Stimulated activated CD8-positive, alpha-beta memory T cell treated with anti-CD3 and anti-CD28 coated beads, Interleukin-7, amount 100 ng/mL, for 1 hour (primary cell): ENCODE measurements at places on chromosomes 11 and 22.

DNA sequence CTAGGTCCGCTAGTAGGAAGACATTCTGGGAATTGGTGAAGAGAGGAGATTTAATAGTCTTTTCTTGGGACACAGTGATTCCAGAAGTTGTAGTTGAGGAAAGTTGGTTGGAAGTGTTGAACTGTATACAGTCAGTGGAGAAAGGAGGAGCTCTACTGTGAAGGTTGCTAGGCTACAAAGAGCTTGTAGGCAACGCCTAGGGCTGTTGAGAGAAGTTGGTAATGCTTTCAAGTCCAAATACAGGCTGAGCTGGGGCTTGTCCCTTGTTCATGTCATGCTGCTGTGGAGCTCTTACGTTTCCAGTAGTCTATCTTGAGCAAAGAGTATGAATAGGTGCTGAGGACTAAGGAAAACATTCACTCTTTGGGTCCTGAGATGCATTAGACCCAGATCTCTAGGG lies 1.1 kb downstream of the TBCEL start:
- no peak for DNase-seq

DNA sequence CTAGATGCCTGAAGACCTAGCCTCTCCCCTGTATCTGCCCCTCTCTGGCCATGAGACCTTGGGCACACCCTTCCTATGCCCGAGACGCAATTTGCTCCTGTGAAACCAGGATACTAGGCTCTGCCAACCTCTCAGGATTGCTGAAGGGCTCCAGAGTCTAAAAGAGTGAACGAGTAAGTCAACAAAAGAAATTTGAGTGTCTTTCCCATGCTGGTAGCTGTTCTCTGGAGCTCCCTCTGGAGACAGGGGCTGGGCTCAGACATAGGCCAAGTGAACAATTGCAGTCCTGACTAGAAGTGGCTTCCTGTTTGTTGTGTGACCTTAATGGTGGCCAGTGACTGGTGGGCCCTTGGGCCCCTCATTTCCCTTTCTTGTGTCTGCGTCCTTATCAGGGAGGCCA lies 189.0 kb upstream of the NARS2 start:
- no peak for DNase-seq

- DNase-seq = no peak
These were observed 15.2 kb downstream of the CD82 start for GRCh38 chr11:44580701-44581100.

DNA sequence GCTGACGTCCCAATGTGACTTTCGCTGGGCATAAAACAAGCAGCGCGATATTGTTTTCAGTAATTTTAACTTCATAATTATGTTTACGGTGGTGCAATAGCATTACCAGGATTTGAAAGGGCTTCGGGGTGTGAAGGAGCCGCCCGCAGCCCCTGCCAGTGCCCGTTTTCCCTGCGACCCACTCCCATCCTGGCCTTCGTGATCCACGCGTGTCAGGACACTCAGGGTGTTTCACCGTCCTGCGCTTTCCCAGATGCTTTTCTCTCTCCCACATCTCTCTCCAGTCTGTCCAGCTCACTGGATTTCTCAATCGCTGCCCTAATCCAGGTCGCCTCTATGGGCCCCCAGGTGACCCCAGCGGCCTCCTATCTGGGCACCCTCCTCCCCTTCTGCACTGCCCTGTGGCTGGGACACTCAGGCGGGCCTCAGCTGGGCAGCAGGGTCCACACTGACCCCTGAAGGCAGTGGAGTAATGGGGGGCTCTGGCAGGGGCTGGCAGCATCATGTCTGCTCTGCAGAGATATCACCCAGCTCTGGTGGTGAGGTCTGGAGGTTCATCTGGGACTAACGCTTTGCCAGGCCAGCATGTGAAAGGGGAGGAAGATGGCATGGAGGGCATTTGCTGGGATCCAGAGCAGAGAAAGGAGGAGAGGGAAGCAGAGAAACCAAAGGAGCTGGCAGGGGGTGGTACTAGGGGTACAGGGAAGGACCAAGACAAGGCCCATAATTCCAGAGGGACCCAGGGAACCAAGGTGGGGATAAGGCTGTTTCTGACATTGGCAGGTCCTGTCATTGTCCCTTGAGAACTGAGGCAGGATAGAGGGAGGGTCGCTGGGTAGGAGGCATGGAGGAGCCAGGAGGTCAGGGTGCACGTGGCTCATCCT lies 622.8 kb downstream of the BRD1 start:
- no peak for DNase-seq

GRCh38 chr22:39344046-39344390 lies 5.8 kb upstream of the SYNGR1 start:
- no peak for DNase-seq
